ENCODE measurements at places on chromosomes 7 and 10.

DNA sequence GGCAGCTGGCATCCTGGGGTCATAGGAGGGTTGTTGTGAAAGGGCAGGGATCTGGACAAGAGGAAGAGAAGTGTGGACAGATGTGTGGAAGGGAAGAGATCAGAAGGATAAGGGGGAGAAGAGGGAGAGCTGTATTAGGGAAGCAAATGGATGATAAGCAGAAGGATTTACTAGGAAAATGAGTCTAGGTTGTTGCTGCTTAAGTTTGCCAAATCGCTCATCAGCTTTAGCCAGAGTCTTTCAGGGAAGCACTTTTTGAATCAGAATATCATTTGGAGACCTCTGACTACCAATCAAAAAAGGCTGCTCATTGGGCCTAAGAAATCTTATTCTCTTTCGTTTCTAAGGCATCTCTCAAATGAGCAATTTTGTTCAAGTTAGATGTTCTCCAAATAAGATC lies 2.6 kb upstream of the CSGALNACT2 start:
- DNase-seq: no peak

DNA sequence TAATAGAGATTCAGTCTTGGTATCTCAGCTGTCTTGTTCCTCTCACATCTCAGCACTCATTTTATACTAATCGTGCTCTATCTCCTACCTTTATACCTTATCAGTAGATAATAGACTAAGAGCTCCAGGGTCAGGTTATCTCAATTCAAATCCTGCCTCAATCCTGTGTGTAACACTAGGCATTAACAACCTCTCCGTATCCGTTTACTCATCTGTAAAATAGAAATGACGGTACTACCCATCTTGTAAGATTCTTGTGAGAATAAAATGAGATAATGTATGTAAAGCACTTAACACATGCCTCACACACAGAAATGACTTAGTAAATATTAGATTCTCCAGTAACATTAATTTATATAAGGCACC lies 622 bp upstream of the P4HA1 start:
- DNase-seq: no peak

DNA sequence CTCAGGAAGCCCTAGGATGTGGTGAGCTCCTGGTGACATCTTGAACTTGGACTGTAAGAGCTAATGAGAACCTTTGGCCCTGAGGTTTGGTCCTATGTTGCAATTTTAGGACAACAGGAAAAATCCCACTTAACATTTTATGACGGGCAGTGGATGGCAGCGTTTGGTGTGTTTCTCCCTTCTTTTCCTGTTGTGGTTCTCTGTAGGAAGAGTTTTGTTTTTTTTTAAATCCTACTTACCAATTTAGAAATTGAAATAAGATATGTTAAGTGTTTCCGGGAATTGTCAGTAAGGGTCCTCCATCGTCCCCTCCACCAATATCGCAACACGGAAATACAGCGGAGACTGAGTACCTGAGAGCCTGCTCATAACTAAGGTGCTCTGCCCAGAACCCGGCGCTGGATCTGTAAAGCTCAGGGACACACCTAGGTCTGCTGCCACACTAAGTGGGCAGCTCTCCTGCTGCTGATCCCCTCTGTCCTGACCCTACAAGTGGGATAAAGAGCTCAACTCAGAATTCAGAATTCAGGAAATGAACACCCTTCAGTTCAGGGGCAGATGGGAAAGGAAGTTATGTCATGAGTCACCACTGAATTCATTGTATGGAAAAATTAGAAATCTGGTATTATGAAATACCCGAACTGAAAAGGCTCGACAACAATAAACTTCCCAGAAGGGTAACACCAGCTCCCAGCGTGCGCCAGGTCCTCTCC lies 9.1 kb upstream of the PROSER2 start:
- peak; percentile 59 for DNase-seq

- DNase-seq: no peak
These were observed 35.3 kb upstream of the ZNF488 start for GRCh38 chr10:47419421-47419820.

GRCh38 chr10:97723001-97723400 lies 9.5 kb downstream of the MARVELD1 start:
- no peak for DNase-seq

GRCh38 chr7:94532676-94533075 lies 23.1 kb downstream of the CASD1 start:
- no peak for DNase-seq
